NCI-H1105 treated with DMSO at 0.1 percent for 48 hours (cell line): ENCODE measurements at places on chromosomes 16 and 17.

DNA sequence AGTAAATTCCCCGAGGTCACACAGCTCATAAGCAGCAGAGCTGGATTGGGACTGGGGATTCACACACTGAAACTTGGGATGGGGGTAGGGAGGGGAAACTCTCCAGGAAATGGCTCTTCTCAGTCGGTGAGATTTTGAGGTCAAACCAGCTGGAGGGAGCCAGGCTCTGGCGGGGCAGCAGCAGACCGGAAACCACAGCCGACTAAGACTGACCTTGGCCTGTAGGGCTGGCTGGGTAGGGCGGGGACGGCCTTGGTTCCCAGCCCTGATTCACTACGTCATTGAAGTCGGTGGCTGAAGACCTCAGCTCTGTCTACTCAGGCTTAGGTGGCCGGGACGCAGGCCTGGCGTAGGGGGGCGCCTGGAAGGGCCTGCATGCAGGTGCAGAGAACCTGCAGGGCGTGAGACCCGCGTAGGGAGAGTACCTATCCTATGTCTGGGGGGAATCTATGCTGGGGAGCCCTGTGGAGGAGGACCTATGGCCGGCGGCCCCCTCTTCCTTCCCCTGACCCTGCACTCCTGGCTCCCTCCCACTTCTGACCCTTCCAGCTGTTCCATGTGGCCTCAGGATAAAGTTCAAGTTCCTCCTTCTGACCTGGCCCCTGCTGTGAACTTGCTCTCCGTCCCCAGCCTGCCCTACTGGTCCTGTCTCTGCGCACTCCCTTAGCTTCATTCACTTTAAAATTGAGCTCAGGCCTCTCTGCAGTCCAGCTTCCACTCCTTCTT is 11.9 kb upstream of the SLC4A1 start:
- no peak for DNase-seq

GRCh38 chr16:56344518-56345405 is 80.6 kb downstream of the AMFR start:
- DNase-seq, result no peak

DNA sequence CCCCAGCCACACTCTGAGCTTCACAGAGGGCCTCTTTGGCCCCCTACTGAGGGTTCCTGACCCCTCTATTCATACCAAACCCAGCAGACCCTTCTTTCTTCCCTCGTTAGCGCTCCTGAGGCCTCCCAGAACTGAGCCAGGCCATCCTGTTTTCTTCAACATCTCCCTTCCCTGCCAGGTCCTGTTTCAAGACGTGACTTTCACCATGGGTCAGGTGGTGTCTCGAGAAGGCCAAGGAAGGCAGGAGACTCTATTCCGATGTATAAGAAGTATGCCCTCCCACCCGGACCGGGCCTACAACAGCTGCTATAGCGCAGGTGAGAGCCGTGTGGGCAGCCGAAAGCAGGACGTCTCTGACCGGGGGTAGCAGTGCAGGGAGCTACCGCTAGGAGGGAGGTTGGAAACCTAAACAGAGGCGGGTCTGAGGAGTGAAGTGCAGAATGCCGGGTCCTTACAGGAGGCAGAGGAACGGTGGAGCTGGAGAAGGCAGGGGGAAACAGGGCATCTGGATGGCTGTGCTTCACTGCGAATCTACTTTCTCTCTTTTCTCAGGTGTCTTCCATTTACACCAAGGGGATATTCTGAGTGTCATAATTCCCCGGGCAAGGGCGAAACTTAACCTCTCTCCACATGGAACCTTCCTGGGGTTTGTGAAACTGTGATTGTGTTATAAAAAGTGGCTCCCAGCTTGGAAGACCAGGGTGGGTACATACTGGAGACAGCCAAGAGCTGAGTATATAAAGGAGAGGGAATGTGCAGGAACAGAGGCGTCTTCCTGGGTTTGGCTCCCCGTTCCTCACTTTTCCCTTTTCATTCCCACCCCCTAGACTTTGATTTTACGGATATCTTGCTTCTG is 1.3 kb upstream of the SENP3 start:
- DNase-seq, result no peak

DNA sequence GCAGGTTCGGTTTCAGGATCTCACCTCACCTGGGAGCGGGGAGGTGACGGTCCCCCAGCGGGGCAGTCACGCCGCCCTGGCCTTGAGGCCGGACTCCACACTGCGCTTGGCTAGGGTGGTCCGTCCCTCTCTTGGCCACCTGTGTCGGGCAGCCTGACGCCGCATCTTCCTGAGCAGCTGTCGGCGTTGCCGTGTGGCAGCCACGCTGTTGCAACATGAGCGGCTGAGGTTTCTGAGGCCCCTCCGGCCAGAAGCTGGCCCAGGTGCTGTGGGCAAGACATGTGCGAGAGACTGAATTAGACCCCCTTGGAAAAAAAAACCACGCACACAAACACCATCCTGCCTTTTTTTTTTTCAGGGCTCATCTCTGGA is 49.2 kb downstream of the IRF8 start:
- no peak for DNase-seq

DNA sequence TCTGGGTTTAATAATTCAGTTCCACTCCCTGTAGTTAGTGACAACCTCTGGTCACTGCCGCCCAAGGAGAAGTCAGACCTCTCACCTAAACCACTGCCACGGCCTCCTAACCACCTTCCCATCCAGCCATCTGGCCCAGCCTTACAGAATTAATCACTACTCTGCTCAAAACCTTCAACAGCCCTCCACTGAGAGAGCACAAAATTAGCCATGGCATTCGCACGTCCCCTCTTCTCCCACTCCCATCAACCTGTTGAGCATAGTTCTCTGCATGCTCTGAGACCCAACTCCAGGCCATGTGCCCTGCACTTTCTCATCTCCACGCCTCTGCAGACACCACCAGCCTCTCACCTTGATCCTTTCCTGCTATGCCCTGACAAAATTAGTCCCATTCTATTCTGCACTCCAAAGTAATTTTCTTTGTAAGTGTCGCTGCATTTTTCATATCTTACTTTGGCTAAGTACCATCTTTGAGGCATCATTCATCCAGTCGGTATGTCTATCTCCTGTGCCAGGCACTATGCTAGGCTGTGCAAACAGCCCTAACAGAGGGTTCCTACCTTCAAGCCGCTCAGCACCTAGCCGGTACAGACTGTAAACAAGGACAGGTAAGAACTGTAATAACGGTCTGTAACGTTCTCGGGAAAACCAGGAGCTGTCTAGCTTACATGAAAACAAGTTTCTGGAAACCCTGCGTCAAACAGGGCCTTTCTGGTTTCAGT is 963 bp downstream of the COPRS start:
- peak; percentile 60 for DNase-seq

DNA sequence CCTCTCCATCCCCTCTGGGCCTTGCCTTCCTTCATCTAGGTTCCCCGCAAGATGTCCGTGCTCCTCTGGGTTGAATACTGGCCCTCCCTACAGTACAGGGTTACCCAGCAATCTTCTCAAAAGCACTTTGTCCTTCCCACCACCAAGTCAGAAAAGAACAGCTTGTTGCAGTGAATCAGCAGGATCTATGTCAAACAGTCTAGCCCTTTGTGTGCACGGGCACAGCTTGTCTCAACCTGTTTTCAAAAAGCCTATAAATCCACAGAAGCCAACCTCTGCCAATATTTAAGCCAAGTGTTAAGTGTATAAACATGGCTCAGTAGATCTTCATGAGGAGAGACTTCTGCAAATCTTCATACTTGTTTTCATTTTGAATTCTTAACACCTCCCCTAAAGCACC is 25.2 kb downstream of the C17orf67 start:
- DNase-seq, result peak; percentile 73

GRCh38 chr16:71672803-71673581 is 47.0 kb downstream of the MARVELD3 start:
- no peak for DNase-seq

- DNase-seq, result no peak
Observed at GRCh38 chr17:640436-640835, 74.2 kb downstream of the VPS53 start.
